ENCODE measurements at places on chromosomes 16 and 17.

- DNase-seq: peak; percentile 75
Observed at GRCh38 chr17:59406808-59407381, 75.4 kb downstream of the YPEL2 start.

DNA sequence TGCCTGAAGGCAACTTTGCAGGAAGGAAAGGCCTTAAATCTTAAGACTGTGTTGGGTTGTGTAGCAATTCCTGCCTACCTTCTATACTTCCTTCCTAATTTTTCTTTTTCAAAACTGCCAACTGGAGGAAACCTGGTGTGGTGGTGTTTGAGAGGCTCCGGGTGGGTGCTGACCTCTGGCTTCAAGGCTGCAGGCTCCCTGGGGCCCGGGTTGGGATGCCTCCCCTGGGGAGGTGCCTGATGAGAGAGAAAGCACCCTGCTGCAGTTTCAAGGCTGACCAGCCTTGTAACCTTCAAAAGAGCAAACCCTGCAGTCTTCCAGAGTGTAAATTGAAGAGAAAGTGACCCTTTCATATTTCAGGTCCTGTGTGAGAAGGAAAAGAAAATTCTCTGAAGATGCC lies 55.9 kb downstream of the MSI2 start:
- no peak for DNase-seq

DNA sequence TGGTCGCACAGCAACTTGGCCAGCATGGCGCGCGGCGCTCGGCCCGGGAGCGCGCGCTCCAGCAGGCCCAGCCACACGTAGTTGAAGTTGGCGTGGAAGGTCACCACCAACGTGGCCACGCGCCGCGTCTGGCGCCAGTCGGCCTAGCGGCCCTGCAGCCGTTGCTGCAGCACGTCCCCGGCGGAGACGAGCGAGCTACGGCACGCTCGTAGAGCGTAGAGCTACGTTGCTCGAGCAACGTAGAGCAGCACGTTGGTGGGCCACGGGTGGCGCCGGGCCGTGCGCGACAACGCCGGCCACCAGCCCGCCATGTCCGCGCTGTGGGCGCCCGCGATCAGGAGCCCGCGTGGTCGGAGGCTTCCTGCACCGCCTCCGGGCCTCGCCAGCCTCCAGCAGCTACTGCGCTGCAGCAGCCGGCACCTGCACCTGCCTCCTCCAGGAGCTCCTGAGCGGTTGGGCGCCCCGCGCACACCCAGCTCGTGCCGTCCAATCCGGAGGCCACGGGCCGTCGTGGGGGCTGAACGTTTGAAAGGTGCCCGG lies 13.4 kb upstream of the SULT1A1 start:
- DNase-seq: no peak

DNA sequence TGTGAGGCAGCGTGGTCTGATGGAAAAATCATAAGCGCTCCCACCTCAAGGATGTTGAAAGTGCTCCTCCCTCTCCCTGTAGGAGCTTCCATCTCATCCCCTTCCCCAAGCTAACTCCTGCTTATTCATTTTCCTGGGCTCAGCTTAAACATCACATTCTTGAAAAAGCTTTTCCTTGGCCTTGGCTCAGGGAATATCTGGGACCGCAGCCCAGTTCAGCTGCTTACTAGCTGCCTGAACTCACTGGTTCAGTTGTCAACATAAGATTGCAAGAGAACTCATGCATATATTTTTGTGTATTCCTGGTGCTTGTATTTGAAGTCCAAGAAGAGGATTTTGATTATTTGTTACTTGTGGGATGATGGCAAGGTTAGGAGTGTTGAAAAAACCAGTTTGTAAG lies 91.5 kb downstream of the UTP18 start:
- DNase-seq: no peak

DNA sequence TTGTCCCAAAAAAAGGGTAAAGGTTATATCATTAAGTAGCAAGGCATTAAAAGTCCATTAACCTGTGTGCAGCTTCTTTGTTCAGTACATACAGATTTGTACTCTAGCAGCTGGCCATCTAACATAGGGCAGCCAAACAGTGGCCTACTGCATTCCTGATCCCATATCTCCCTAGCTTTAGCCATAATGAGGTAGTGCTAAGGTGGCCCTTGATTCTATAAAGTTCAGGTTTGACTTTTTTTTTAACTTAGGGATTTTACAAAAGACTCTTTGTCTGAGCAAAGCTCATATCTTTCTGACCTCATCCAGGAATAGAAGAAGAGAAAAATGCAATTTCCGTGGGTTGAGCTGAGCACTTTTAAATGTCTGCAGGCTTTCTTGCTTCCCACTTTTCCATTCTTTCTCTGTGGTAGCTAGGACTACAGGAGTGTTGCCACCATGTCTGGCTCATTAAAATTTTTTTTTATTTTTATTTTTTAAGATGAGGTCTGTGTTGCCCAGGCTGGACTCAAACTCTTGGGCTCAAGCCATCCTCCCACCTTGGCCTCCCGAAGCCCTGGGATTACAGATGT lies 19.5 kb upstream of the CDC6 start:
- DNase-seq: no peak

- DNase-seq: no peak
Observed at GRCh38 chr16:85431431-85432124, 181.5 kb upstream of the GSE1 start.

DNA sequence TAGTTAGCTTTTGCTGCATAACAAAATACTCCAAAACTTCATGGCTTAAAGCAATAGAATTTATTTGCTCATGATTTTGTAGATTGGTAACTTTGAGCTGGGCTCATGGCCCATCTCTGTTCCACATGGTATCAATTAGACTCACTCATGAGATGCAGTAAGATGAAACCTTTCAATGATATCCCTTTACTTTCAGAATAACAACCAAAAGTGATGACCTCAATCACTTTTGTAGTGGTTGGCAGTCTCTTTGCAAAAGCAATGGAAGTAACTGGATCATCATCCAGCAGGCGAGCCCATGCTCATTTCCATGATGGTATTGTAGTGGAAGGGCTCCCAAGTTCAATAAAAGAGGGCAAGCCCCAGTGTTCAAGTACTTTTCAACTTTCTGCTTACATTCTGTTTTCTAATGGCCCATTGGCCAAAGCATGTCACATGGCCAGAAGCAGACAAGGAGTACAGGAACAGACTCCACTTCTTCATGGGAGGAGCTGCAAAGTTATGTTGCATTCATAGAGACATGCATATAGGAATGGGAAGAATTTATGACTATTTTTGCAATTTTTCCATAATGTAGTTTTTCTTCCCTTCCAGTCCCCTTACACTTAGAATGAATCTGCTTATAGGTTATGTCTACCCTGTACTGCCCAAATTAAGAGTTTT lies 41.7 kb downstream of the EFCAB5 start:
- DNase-seq: no peak

GRCh38 chr16:49472598-49472997 lies 99.0 kb downstream of the C16orf78 start:
- DNase-seq: no peak

DNA sequence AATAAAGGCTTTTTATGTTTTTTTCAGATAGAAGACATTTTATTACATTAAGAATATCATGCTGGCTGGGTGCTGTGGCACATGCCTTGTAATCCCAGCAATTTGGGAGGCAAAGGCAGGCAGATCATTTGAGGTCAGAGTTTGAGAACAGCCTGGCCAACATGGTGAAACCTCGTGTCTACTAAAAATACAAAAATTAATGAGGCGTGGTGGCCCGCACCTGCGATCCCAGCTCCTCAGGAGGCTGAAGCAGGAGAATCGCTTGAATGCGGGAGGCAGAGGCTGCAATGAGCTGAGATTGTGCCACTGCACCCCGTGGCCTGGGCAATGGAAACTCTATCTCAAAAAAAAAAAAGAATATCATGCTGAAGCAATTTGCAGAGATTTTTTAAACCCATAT lies 29.1 kb upstream of the HAPSTR1 start:
- DNase-seq: no peak

GRCh38 chr16:10883004-10883403 lies 6.0 kb downstream of the CIITA start:
- no peak for DNase-seq

DNA sequence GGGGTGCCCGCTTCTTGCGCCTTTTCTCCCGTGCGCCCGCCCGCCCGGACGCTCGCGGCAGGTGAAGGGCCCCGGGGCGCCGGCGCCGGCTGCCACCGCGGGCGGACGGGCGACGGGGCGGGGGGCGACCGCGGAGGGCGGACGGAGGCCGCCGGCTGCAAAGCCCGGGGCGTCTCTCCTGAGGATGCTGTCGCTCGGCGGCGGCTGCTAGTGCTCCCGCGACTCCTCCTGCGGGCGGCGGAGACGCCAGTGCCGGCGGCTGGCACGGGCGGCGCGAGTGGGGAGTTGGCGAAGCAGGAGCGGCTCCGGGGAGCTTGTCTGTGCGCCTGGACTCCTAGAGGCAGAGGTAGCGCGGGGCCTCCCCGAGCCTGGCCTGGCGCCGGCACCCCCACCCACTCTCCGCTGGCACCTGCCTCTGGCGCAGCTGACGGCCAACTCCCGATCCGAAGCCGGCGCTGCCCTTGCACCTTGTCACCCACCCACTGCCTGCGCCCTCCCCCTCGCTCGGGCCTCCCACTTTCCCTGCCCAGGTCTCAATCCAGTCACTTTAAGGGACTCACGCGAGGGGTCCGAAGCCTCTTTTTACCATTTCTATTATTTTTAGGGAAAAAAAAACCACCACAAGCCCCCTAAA lies at the start of gene FAM20A:
TSS of gene FAM20A (minus strand) at position 437 of the 634 bp plus-strand sequence. CDS start 701 bp downstream, outside the sequence.
- DNase-seq: no peak

DNA sequence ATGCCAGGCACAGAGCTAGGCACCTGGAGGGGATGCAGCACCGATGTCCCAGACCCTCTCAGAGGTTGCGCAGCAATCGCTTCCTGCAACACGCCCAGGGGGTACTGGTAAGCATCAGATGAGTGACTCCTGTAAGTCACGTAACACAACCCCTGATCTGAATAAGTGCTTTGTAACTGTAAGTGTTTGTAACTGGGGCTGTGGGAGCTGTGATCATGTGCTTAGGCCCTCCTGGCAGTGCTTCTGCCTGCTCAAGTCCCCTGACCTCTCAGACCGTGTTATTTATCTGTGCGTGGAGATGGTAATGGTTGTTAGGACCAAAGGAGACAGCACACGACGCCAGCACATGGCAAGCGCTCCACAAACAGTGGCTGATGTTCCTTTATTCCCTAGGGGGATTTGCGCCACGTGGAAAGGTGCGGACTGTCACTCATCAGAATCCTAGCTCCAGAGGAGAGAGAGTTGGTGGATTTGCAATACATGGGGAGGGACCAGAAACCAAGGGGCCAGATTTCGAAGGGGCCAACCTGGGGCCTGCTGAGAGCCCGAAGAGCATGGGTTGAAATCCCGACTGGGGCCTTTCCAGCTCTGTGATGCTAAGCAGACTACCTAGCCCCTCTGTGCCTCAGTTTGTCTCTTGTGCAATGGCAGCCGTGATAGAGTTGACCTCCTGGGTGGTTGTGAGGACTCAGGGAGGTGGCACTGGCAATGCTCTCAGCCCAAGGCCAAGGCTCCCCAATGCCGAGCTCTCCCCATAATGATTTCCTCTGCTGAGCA lies 151.8 kb downstream of the IRF8 start:
- DNase-seq: no peak

DNA sequence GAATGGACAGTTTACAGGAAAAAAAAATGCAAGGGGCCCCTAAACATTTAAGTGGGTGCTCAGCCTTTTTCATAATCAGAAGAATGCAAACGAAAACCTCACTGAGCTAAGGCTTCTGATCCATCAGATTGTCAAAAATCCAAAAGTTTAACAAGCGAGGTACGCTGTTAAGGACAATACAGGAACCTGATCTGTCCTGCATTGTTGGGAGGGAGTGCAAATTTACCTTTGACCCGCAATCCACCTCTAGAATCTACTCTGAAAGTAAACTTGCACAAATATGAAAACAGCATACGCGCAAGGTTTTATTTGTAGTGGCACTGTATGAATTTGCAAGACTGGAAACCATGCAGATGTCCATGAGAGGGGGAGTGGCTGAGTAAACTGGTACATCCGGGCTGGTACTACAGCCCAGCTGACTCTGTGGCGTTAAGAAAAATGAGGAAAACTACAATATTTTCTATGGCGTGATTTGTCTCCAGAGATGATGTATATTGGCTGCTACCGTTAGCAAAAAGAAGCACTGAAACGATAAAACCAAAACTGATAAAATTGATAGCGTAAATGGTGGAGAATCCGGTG lies 28.8 kb upstream of the ST6GALNAC1 start:
- DNase-seq: no peak

GRCh38 chr17:44121997-44122815 lies 1.2 kb downstream of the HDAC5 start:
- no peak for DNase-seq

- DNase-seq: no peak
Observed at GRCh38 chr16:61887903-61888302, 148.3 kb downstream of the CDH8 start.

GRCh38 chr16:30458561-30459394 lies 13.1 kb upstream of the SEPHS2 start:
- DNase-seq: no peak
